ENCODE measurements at places on chromosomes 7 and 10. TPM values are rescaled to one million over a fixed set of nuclear protein-coding genes. Genes with fewer than 3 reads are reported as not detected.

GRCh38 chr7:28065308-28065707, 115.3 kb downstream of the JAZF1 start:
- no peak for DNase-seq

- DNase-seq, result peak; percentile 29
Measured at GRCh38 chr10:99917963-99918825, 91.6 kb downstream of the DNMBP start.

GRCh38 chr10:36621346-36621745, 504.1 kb upstream of the ANKRD30A start:
- no peak for DNase-seq

The GJD4 gene
- total RNA-seq, result not detected

The GHRHR gene
- not detected for total RNA-seq

The CYP2C8 gene
- total RNA-seq, result not detected

Data from left ventricle myocardium inferior (tissue), 1 donor.